ENCODE measurements at places on chromosomes 3 and 15. TPM values are rescaled to one million over a fixed set of nuclear protein-coding genes. Genes with fewer than 3 reads are reported as not detected.
A peak's percentile ranks its signal among the peaks of the same experiment; 100 is the strongest.

GRCh38 chr3:50442945-50443579 is 60.4 kb downstream of the CACNA2D2 start:
- no peak for ATAC-seq

GRCh38 chr3:70658513-70659310 is 346.3 kb upstream of the MDFIC2 start:
- no peak for ATAC-seq

DNA sequence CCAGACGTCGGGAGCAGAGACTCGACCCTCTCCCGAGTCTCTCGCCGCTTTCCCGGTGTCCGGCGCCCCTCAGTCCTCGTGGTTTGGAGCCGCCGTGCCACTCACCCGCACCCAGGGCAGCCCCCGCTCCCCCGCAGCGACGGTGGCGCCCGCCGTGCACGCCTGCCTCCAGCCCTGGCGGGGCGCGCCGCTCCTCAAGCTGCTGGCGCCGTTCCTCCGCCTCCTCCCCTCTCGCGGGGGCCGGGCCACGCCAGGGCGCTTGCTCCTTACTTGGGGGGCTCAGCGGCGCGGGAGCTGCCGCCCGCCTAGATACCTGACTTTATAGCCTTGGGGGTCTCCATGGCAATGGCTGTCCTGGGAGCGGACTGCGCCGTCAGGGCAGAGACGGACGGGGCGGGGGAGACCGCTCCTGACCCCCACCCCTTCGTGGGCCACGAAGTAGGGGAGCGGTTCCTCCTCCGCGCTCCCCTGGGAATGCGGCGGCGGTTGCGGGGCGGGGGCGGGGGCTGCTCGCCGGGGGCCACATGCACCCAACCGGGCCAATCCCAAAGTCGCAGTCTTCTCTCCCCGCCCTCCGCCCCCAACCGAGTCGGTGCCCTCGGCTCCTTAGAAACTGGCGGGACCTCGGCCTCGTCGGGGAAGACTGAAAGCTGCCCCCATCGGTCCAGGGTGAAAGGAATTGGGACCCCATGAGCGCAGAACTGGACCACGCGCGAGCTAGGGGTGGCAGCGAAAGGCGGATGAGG is at the start of gene ANKRD63:
TSS of gene ANKRD63 (minus strand) at position 196 of the 746 bp plus-strand sequence. CDS start 478 bp downstream, outside the sequence.
- ATAC-seq = no peak

GRCh38 chr3:102511168-102511567 is 76.4 kb downstream of the ZPLD1 start:
- ATAC-seq = no peak

- ATAC-seq = no peak
Observed at GRCh38 chr3:189684317-189684716, 53.1 kb downstream of the TP63 start.

DNA sequence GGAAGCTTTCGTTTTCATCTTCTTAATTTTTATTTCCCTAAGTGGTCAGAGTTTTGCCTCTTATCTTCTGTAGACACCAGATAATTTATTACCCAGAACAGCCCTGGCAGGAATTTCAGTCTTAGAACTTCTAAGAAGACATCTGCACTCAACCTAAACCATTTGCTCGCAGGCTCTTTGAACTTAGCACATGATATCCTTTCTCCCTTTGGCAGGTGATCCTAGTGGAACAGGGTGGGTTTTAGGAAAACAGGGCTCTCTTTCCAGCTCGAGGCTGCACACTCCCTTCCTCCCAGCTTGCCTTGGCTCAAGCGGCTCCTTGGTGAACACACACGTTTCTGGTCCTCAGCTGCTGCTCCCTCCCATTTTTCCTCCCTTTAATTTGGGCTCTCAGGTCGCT is 116.5 kb downstream of the THSD4 start:
- ATAC-seq = no peak

DNA sequence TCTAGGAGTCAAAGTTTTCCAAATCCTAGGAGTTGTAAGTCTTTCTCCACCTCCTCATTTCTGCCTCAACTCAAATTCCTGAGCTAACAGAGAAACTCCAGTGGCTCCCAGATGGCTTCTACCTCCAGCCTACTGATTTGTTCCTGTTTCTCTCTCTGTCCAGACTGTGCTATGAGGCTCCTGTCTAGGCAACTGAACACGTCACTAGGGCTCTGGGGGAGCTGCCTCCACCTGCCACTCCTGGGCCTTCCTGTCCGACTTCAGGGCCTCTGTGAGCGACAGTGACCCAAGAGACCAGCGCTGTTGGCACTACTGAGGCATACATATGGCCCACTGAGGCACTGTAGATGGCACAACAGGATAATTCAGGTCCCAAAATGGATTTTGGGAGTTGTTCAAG is 71.4 kb downstream of the EXOG start:
- ATAC-seq = no peak

GRCh38 chr3:131541288-131541687 is 38.5 kb upstream of the MRPL3 start:
- ATAC-seq = no peak

- ATAC-seq = no peak
Observed at GRCh38 chr3:474828-475227, 278.3 kb downstream of the CHL1 start.

DNA sequence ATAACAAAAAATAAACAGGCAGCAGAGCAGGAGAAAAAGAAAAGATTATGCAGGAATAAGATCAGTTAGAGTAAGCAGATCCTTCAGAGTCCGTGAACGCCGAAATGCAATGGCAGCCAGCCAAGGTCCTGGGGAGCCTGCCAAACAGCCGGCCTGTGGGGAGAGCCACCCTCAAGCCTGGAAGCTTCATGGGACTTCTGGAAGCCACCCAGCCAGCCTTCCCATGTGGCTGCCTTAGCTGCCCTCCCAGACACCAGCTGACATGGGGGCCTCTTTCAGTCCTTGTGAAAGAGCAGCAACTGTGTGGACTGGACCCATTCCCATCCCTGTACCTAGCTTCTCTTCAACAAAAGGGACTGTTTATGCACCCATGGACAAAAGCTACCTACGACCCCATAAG is 64.9 kb upstream of the RAD18 start:
- peak; percentile 86 for ATAC-seq

- ATAC-seq = no peak
Observed at GRCh38 chr15:63388511-63388910, 6.9 kb upstream of the CA12 start.

GRCh38 chr3:29004885-29005599 is 275.8 kb upstream of the RBMS3 start:
- no peak for ATAC-seq

DNA sequence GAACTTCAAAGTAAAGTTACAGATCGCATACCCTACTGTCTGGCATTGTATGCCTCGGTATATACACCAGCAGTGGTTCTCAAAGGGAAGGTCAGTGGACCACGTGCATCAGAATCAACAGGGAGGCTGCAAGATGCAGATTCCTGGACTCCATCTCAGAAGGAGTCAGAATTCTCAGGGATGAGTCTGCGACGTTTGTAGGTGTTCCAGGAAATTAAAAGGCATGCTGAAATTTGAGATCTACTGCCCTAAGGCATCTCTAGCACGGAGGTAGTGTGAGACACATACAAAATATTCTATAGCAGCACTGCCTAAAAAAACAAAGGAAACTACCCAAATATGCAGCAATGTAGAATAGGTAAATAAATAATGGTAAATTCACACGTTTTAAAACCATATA is 136.8 kb upstream of the BNIP2 start:
- ATAC-seq = no peak

- peak; percentile 35 for ATAC-seq
Observed at GRCh38 chr3:136862617-136863322, 762 bp downstream of the NCK1 start.

DNA sequence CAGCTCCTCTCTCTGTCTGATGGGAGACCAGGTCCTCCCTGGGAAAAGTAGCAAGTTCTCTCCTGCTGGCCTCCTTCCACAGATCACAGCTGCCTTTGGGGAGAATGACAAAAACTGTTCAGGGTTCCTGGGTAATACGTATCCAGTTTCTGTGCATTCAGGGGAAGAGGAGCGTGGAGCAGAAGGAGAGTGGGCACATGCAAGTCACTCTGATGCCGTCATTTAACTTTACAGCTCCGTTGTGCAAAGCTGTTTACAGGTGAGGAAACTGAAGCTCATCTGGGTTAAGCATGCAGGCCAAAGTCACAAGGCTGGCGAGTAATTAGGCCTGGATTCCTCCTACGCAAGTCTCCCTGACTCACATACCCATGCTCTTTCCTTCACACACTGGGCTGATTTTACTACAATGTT is 7.5 kb upstream of the TM4SF1 start:
- peak; percentile 50 for ATAC-seq

GRCh38 chr3:140760324-140761075 is 82.6 kb downstream of the TRIM42 start:
- no peak for ATAC-seq

CACNA2D3 gene
- total RNA-seq = 4.7 TPM

PLCH1 gene
- 0.16 TPM for total RNA-seq

TGM4 gene
- total RNA-seq = not detected

TMEM207 gene
- total RNA-seq = not detected

All from gastroesophageal sphincter (tissue), 4 donors.